ENCODE measurements at places on chromosomes 5 and 9. TPM values are rescaled to one million over a fixed set of nuclear protein-coding genes. Genes with fewer than 3 reads are reported as not detected.

DNA sequence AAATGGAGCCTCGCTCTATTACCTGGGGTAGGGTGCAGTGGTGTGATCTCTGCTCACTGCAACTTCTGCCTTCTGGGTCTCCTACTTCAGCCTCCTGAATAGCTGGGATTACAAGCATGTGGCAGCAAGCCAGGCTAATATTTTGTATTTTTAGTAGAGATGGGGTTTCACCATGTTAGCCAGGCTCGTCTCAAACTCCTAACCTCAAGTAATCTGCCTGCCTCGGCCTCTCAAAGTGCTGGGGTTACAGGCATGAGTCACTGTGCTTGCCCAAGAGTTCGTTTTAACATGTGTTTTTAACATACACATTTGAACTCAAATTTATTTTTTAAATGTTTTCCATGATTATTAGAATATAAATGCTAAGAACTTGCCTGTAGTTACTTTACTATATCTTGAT is 34.2 kb downstream of the MARCHF6 start:
- no peak for DNase-seq

GRCh38 chr5:38878391-38879077 is 32.7 kb downstream of the OSMR start:
- no peak for DNase-seq

- DNase-seq = no peak
Measured at GRCh38 chr5:36369219-36369690, 67.6 kb upstream of the RANBP3L start.

- no peak for DNase-seq
Measured at GRCh38 chr9:3698531-3698930, 172.7 kb upstream of the RFX3 start.

GRCh38 chr9:80552931-80553330 is 981.2 kb downstream of the TLE4 start:
- DNase-seq = no peak

GRCh38 chr5:23303435-23303834 is 204.0 kb upstream of the PRDM9 start:
- no peak for DNase-seq

DNA sequence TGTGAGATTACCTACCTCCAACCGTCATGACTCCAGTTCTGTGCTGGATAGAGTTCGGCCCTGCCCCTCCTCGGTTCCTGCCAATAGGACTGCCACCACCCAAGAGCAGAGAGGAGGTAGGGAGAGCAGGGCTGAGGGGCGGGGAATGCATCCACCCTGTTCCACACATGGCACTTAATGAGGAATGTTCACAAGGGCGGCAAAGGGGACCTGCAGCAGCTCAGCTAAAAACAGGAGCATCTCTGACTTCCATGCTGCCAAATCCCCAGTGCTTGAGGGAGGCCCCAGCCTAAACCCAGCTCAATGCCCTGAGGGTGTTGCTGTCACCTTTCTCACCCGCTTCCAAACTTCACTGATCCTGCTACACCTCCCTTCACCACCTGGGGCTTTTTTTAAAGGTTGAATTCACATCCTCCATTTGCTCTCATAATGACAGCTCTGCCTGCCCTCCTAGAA is 7.8 kb upstream of the DELE1 start:
- no peak for DNase-seq

The IL5 gene
- total RNA-seq = not detected

The THG1L gene
- 13.4 TPM for total RNA-seq

The TMEM215 gene
- not detected for total RNA-seq

The PCDHGC5 gene
- total RNA-seq = not detected

All from naive thymus-derived CD8-positive, alpha-beta T cell (primary cell).